ENCODE measurements at places on chromosomes 16 and 17. TPM values are rescaled to one million over a fixed set of nuclear protein-coding genes. Genes with fewer than 3 reads are reported as not detected.
A peak's percentile ranks its signal among the peaks of the same experiment; 100 is the strongest.

Gene SHBG
- total RNA-seq = 1.5 TPM

Gene TMEM114
- total RNA-seq = 1.2 TPM

Gene CDYL2
- 5.4 TPM for total RNA-seq

Gene RGS11
- total RNA-seq = 3.4 TPM

Gene CCL1
- total RNA-seq = not detected

Gene OTOA
- 0.11 TPM for total RNA-seq

Gene KCNH6
- 2.3 TPM for total RNA-seq

DNA sequence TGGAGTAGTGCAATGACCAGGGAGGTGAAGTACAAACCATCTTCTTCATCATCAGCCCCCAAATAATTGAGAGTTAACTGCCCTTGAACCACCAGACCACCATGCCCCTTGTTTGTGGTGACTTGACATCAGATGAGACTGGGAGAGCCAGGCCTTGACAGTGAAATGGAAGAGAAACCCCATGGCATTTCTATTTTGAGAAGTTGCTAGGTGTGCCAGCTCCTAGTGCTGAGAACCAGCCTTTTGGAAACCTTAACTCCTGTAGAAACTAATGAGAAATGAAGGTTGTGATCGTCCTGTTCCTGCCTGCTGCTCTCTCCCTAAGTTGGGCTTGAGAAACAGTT lies 2.8 kb downstream of the TMEM94 start:
- DNase-seq = no peak

- peak; percentile 79 for DNase-seq
These were observed 63.7 kb downstream of the SPAG9 start for GRCh38 chr17:51056813-51057510.

- no peak for DNase-seq
These were observed 31.5 kb downstream of the CDK5RAP3 start for GRCh38 chr17:48002266-48002915.

GRCh38 chr17:82648742-82649331 lies 593 bp upstream of the WDR45B start:
- DNase-seq = peak; percentile 77

- DNase-seq = no peak
These were observed 88.5 kb upstream of the HNF1B start for GRCh38 chr17:37833237-37833859.

DNA sequence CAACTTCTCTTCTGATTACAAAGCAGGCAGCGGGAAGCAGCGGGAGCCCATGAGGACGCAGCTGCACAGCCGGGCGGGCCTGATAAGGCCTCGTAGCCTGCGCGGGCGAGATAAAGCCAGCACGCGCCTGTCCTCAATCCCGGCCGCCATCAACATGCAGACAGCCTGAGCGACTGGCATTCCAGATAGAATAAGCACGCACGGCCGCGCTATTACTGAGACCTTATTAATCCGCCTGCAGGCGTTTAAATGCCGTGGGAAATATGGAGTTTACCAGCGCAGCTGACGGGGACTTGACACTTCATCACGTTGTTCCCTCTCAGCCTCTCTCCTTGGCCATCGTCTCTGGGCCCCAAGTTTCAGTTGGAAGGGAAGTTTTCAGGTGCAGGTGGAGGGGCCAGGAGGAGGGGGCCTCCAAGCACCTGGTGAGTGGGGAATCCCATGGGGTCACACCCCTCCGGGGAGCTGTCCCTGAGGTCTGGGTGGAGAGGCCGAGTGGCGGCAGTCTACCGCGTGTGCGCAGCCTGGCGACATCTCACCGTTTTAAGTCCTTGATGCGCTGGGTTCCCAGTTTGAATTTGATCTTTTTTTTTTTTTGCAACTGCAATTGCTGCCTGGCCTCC lies 27.3 kb upstream of the CBFA2T3 start:
- DNase-seq = no peak

DNA sequence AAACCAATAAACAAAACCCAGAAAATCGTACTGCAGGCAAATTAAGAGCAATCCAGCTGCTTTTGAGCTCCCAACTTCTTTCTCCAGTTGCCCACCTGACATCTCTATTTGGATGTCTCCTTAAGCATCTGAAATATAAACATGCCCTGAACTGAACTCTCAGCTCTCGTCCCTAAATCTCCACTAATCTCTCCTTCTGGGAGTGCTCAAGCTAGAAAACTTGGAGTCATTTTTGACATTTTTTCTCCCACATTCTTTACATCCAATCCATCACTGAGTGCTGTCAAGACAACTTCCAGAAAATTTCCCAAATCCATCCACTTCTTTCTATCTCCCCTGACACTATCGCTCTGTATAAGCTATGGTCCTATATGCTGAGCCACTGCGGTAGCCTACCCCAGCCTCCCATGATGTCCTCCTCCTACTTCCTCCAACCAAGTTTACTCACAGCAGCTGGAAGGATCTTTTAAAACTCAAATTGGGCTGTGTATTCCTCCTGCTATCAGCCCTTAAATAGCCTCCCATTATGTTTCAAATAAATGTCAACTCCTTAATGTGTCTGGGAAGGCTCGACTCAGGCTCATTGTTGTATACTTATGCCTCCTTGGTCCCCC lies 53.1 kb downstream of the HS3ST3B1 start:
- no peak for DNase-seq

DNA sequence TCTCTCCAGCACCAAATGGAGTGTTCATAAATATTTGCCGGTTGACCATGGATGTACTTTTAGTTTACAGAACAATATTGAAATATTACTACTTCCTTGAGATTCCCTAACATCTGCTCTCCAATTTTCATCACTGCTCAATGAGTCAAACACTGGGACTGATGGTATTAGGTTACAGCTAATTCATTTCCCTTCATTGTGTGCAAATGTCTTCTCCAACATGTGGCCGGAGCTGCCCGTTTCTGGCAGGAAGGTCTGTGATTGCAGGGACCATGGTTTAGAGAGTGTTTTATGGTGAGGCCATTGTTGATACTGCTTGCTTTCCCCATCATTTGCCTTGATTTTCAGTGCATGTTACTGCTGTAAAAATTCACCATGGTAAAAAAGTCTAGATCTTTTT lies 209.3 kb downstream of the HS3ST3B1 start:
- no peak for DNase-seq

DNA sequence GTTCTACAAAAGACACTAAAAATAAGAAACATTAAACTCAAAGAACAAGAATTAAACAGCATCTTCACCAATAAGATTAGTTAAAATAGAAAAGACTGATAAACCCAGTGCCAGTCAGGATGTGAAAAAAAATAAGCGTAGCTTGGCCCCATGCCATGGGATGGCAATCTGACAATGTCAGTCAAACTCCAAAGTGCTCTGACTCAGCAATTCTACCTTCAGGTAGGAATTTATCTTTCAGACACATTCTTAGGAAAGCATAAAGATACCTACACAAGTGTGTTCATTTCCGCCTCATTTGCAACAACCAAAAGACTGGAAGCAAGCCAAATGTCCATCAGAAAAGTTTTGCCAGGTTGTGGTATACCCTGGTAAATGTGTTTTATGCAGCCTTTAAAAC lies 9.1 kb upstream of the MPO start:
- DNase-seq = no peak

DNA sequence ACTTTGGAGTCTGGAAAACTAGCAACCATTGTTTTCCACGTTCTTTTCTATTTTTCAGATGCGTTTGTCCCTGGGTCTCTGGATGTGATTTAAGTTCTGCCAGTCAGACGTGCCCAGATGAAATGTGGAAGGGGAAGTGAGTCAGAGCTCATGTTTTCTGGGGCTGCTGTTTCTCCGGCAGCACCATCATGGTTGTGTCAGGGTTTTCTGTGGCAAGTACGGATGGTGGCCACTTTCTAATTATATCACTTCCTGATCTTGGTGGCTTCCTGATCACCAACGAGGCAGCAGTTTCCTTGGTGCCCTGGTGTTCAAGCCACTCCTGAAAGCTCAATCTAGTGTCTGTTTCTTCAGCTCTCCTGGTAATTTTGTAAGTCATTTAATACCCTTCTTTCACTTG lies 31.4 kb upstream of the PMFBP1 start:
- DNase-seq = no peak

DNA sequence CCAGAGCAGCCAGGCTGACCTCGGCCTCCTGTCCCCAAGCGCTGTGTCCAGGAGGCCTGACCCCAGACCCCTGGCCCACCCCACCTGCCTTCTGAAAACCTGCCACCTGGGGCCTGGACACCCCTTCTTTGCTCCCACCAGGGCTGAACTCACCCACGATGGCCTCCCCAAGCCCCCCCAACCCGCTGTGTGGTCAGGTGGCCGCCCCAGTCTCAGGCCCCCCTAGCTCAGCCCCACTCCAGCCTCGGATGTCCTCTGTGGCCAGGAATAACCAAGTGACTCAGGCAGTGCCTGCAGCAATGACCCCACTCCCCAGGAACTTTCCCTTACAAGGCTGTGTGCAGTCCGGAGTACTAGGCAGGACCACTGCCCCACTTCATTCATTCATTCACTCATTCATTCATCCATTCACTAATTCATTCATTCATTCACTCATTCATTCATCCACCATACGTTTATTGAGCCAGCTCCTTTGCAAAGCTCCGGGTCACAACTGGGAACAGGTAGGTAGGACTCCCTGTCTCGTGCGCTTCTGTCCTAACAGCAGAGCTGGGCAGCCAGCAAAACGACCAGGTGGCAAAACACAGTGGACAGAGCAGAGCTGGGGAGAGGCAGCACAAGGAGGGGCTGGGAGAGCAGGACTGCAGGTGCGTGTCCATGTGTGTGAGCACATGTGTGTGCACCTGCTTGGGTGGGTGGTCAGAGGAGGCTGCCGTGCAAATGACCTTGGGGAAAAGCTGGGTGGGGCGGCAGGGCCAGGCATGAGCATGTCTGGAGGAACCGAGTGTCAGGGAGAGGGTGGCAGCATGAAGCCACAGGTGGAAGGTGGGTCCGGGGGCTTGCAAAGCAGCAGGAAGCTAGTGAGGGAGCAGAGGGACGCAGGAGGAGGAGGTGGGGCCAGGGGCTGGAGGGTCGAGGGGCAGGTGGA lies 75.8 kb upstream of the CBX4 start:
- DNase-seq = no peak

GRCh38 chr17:29561554-29562517 lies 5.0 kb downstream of the ABHD15 start:
- peak; percentile 33 for DNase-seq

GRCh38 chr17:7101531-7101930 lies 13.1 kb downstream of the ASGR2 start:
- no peak for DNase-seq

DNA sequence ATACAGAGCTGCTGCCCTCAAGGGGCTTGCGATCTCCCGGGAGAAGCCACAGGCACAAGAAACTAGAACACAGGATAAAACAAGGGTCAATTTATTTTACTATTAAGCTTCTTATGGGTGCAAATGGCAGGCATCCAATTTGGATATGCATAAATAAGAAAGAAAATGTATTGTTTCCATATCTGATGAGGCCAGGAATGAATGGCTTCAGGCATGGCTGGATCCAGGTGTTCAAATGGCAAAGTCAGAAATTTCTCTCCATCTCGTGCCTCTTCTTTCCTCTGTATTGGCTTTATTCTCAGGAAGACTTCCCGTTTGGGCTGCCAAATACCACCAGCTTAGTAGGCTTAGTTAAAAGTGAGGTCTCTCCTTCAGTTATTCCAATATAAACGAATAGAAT lies 43.1 kb downstream of the SCNN1B start:
- no peak for DNase-seq

- no peak for DNase-seq
These were observed 193.9 kb upstream of the SOX9 start for GRCh38 chr17:71926746-71927398.

- DNase-seq = no peak
These were observed 3.8 kb downstream of the CMIP start for GRCh38 chr16:81448154-81449131.

GRCh38 chr17:28567604-28568003 lies 3.7 kb downstream of the PIGS start:
- no peak for DNase-seq

DNA sequence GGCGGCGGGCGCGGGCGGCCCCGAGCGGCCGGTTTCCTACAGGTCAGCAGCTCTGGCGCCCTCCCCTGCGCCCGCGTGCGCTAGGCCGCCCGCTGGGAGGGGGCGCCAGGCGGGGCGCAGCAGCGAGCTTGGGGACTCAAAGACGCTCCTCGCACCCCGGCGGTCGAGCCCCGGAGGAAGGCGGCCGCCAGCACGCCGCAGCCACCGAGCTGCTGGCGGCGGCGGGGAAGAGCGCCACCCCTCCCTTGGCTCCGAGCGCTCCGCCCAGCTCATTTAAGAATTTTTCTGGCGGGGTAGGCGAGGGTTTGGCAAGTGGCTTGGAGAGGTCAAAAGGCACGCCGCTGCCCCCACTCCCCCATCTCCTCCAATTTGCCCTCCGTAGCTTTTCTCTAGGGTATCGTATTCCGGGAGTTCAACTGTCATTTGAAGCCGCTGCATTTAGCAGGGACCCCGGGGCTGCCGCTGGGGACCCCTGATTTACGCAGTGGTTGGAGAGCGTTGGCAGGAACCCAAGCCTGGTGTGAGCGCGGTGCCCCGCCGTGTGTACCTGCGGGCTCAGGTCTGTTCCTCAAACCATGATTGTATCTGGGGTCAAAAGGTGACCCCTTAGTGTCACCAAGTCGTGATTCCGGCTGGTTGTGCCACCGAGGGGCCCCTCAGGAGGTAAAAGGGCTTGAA lies 59.5 kb upstream of the GSE1 start:
- peak; percentile 73 for DNase-seq

- no peak for DNase-seq
These were observed 29.9 kb upstream of the PRM1 start for GRCh38 chr16:11310997-11311561.

DNA sequence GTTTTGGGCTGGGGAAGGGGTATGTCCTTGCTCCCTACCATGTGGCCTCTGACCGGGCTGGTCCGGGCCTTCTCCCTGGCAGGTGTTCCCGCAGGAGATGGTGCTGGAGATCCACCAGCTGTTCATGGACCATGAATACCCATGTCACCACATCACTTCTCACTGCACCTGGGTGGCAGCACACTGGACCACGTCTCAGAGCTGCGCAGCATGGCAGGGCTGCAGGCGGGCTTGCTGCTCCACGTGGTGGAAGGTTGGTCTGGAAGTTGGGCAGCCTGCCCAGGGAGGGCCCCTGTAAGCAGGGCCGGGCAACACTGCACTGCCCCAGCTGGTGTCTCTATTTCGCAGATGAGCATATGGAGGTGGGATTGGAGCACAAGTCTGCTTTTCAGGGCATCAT lies 169.5 kb upstream of the ZNF267 start:
- DNase-seq = no peak

DNA sequence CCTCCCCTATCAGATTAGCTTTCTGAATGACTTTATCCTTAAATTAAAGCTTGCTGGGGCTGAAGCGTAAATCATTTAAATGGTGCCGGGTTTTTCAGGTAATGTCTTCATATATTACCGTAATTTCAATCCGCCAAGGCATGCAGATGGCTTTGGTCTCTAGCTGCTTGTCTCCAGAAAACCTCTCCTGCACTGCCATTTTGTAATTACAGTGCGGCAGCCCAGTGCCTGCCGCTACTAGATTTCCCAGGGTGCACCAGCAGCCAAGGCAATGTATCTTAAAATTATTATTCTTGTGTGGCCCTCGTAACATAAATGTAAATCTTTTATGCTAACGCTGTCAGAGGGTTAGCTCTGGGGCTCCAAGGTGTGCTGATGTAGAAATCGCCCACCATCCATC lies 208.5 kb downstream of the TMEM114 start:
- DNase-seq = no peak

DNA sequence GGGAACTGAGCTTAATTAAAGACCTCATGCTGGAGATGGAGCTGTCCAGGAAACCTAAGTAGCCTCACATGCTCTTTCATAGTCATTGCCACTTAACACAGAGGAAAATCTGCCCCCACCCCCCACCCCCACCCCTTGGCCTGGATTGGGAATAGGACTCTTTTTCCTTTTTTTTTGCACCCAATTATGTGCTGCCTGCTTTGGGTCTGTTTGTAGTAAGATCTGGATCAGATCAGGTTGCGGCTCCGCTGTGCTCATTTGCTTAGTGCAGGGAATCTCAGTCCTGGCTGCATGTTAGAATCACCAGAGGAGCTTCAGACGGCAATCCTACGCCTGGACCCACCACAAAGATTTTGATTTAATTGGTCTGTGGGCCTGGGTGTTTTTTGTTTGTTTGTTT lies 219.0 kb downstream of the UTP18 start:
- no peak for DNase-seq
